ENCODE measurements at places on chromosomes 3 and 15.

DNA sequence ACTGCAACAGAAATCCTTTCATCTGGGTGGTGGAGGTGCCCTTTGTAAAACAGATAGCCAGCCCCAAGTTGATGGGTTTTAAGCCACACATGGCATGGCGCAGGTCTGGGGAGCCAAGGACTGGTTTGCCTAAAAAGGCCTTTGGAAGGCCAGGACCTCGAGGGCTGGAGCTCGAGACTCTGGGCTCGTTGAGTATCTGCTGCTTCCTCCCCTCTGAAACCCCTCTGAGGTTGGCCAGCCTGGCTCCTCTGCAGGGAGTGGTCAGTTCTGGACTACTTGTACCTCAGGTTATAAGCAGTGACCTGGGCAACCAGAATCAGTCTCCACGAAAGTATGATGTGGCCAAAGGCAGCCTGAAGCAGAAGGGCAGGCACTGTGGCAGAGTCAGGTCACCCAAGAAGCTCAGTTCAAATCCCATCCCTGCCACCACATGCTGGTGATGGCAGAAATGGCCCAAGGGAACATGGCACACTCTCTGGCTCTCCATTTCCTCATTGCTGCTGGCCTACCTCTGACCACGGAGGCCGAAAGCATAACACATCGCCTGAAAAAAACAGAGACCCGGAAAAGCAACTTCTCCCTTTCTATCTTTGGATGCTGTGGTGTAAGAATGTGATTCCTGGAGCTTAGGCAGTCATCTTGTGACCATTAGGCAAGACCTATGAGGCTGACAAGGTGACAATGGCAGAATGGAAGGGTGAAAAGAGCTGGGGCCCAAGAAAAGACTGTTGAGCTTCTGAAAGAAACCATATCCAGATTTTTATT is 51.2 kb downstream of the WNT7A start:
- DNase-seq = no peak

GRCh38 chr3:125356140-125357026 is 18.7 kb downstream of the ZNF148 start:
- DNase-seq = no peak

DNA sequence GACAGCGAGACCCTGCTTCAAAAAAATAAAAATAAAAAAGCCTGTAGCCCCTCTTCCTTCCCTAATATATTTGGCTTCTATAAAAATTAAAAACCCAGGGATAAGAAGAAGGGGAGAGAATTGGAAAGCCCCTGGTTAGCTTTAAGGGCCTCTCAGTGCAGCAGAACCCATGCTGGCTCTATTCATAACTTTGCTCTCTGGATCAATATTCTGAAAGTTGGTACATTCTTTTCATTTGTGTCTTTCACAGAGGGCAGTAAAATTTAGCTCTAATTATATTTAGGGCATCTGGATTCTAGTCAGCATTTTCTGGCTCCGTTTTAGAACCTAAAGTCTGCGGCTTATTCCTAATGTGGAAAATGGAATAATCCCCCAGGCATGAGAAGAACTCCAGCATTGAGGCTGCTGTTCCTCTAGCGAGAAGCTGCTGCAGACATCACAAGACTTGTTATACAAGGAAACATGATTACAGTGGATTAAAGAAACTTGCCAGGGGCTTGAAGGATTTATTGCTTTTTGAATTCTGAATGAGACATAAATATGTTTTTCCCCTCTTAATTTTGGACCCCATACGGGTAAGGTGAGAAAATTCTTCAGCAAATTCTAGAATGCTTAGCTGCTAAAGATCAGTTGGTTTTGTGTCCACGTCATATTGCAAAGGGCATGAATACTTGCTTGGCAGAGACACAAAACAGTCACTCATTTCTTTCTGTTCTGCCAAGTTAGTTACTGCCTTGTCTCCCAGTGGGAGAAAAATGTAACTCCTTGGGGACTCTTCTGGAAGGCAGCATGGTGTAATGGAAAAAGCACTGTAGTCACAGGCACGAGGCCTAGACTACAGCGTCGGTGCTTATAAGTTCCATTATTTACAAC is 177.7 kb downstream of the VGLL4 start:
- no peak for DNase-seq

DNA sequence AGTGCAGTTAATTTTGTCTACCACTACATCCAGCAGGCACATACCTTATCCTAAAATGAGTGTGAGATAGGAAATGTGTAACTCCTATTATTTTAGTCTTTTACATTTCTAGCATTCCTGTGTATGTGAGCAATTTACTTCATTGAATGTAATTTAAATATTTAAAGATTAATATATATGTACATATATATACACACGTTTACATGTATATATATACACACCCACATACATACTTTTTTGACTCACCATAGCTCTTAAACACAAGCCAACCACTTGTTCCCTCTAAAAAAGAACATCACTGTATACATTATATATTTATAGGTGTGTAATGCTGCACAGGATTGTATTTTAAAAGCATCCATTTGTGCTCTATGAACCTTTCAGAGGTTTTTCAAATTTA is 425.6 kb upstream of the NECTIN3 start:
- no peak for DNase-seq

DNA sequence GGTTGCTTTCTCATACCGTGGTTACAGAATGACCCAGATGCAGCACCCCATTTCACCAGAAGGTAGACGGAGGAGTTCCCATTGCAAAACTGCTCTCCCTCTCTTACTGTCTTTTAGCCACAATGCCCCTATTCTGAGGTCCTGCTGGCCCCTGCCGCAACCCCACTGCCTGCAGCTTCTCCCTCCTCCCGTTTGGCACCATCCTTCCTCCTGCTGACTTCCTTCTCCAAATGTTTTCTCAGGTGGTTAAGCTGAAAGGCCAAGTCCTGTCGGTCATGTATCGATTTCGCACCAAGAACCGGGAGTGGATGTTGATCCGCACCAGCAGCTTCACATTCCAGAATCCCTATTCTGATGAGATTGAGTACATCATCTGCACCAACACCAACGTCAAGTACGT is 132.3 kb upstream of the ABHD17C start:
- DNase-seq = no peak

DNA sequence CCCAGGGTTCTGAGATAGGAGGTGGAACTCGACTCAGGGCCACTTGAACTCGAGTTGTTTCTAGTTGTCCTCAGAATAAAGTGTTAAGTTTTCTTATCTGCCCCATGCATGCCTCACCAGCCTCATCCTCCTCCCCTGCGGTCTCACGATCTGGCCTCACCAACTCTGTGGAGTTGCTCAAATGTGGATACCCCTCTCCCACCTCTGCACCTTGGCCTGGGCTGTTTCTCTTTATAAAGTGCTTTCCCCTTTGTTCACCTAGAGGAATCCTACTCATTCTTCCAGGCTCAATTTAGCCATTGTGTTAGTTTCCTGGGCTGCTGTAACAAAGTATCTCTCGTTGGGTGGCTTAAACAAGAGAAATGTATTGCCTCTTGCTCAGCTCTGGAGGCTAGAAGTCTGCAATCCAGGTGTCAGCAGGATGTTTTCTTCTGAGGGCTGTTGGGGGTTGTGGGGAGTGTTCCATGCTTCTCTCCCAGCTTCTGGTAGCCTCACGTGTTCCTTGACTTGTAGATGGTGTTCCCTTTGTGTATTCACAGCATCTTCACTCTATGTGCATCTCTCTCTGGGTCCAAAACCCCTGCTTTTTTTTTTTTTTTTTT is 100.7 kb downstream of the MEX3B start:
- no peak for DNase-seq

DNA sequence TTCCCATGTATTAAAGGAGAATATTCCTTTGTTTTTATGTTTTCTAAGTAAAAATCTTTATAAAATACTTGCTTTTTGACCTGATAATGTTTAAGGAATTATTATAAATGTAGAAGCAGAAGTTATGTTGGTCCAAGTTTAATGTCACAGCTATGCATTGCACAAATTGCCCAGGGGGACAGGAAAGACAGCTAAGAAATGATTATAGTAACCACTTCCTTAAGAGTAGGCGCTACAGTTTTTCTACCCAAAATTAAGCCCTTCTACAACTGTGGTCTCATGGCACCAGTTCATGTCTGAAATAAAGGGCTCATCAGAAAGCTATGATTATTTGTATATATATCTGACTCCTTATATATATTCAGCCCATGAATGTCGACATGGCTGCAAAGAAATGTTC is 176.4 kb downstream of the GBE1 start:
- no peak for DNase-seq

DNA sequence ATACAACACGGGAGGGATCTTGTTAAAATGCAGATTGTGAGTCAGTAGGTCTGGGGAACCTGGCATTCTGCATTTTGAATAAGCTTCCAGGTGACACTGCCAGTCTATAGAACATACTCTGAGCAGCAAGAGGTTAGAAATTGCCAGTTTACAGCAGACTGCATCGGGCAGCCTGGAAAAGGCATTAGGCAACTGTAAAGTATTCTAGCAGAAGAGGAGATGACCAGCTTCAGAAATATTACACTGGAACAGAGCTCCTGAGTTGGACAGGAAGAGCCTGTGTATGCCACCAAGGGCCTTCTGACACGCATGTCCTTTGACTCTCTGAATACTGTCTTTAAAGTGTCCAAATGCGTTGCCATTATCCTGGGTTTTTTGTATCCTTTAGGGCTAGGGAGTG is 2.5 kb upstream of the ACAN start:
- DNase-seq = no peak

Data from WTC11 (cell line).